Left forelimb (tissue), 1 donor: ENCODE measurements at places on chromosomes 6 and 20.
A peak's percentile ranks its signal among the peaks of the same experiment; 100 is the strongest.

GRCh38 chr6:108837236-108837971 lies 10.8 kb upstream of the ARMC2 start:
- DNase-seq = no peak

GRCh38 chr6:169779092-169779815 lies 27.8 kb downstream of the ERMARD start:
- no peak for DNase-seq

GRCh38 chr6:17972978-17973622 lies 14.3 kb downstream of the KIF13A start:
- DNase-seq = no peak

- no peak for DNase-seq
Observed at GRCh38 chr6:104813552-104813951, 46.2 kb downstream of the HACE1 start.

DNA sequence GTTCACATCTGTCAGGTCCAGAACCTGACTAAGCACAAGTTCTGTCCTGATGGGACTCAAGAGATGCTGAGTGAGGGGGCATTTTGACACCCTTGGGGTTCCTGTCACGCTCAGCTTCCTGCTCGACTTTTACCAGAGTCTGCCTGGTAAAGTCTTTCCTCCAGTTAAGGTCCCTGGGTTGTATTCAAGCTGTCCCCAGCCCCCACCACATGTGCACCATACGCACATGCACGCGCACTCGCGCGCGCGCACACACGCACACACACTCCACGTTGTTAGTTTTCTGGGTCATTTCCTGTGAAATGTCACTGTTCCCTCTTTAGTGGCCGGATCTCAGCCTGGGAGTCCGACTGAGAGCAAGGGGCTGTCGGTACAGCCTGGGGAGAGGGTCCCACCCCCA lies 166.1 kb downstream of the GMPR start:
- no peak for DNase-seq

GRCh38 chr6:118525913-118526780 lies 21.9 kb upstream of the PLN start:
- no peak for DNase-seq

- no peak for DNase-seq
Observed at GRCh38 chr6:141095308-141095707, 1037.4 kb upstream of the GJE1 start.

DNA sequence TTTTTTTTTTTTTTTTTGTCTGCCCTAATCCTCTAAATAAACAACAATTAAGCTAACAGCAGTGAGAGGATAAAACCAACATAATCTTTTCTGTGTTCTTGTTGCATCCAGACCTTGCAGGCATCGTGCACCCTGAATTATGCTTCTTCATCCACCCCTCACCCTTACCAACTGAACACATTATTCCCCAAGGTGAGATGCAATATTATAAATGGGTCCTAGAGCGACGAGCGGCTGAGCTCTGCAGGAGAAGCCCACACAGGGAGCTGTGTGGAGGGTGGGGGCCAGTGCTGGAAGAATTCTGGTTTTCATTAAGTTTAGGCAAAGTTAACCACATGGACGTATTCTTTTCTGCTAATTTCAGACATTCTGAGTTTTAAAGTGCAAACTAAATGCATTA lies 32.2 kb upstream of the NXT1 start:
- no peak for DNase-seq

GRCh38 chr6:157996201-157996712 lies 14.6 kb downstream of the SYNJ2 start:
- DNase-seq = no peak

DNA sequence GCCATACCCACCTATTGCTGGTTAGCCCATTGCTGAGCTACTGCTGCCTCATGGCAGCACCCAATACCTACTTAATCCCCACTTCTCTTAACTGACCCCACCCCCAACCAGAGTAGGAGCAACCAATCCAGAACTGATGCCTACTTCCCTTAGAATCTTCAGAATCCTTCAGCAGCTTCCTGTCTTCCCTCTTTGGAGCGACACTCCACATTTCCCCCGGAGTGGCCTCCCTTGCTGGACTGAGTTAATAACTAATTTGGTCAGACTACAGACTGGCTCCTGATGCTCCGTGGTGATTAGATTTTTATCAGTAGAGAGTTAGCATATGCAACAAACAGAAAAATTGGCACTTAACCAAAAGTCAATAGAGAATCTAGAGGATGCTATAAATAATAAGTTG lies 51.2 kb upstream of the UBR2 start:
- DNase-seq = no peak

DNA sequence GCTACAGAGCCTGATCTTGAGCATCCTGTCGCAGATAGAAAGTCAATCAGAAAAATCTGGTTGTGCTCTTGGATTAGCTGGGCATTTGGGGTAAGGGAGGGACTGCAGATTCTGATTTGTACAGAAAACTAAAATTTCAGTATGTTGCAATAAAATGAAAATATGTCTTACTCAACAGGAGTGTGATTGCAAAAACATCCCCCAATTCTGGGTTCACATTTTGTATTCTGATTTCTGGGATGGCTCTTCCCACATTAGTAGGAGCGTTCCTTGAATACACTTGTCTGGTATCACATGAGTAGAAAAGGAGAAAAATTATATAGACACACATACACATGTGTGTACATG lies 40.5 kb downstream of the PANK2 start:
- no peak for DNase-seq

DNA sequence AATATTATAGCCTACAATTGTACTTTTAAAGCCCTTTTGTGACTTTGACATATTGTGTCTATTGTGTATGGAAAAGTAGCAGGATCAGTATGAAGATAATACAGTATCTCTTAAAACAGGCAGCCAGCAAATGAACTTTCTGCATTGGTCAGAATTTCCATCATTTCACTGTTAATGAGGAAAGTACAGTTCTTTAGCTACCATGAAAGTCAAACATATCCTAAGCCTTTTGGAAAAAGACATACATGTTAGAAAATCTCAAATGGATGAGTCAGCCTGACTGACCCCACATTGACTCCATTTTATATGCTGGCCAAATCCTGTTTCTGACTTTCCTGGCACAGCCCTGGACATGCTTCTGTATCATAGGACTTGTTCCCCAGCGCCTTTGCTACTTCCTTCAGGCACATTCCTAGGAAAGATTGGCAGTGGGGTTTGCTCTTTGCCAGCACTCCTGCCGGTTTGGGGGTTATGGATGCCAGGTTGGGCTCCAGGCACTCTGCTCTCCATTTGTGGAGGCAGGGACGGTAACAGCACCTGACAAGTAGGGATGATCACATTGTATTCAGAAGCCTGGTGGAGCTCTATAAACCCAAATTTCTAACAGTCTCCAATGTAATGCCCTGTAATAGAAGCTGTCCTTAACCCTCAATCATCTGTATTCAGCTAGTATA lies 43.7 kb downstream of the TOP1 start:
- DNase-seq = no peak

DNA sequence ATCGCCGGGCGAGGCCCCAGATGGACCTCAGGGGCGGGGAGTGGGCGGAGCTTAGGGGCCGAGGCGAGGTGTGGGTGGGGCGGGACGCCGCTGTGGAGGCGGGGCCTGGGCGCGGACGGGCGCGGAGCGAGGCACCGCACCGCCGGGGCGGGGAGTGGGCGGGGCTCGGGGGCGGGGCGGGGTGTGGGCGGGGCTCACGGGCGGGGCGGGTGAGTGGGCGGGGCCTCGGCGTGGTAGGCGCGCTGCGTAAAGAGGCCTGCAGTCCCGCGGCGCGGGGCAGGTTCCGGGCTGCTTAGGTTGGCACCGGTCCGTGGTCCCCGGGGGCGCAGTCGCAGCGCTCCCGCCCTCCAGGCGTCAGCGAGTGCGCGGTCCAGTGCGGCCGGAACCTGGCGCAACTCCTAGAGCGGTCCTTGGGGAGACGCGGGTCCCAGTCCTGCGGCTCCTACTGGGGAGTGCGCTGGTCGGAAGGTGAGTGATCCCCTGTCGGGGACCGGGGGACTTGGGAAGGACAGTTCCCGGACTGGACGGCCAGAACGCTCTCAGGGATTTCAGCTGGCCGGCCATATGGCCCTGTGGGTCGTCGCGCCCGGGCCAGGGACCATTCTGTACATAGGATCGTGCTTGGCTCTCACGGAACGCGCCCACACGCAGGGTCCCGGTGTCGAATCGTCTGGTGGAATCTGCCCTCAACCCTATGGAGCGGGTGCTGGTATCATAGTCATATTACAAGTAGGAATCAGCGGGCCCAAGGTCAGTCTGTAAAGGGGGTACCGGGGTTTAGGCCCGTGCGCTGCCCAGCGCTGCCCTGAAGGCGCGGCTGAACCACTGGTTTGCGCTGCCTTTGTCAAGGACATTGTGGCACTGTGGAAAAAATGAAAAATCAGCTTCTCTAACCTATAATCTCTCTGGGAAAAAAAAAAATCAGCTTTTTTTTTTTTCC lies at the start of gene NQO2:
NQO2 (plus strand) TSS at position 277 of the 940 bp plus-strand sequence. CDS start 6,659 bp downstream, outside the sequence.
- peak; percentile 94 for DNase-seq

DNA sequence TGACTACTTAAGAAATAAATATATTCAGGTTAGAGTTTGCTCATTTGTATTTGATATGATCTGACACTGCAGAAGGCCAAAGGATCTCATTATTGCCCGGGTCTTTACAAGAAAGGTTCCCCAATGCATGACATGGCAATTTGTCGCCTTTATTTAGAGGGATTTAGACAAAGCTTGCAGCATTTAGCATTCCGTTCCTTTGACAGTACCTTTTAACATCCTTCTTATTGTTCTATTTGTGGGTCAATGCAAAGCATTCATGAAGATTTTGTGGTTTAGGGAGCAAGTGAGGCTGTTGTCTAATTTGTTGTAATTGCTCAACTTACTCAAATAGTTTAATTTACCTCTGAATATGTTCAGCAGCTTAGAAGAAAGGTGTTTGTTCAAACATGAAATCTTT lies 230.8 kb upstream of the FLRT3 start:
- no peak for DNase-seq

DNA sequence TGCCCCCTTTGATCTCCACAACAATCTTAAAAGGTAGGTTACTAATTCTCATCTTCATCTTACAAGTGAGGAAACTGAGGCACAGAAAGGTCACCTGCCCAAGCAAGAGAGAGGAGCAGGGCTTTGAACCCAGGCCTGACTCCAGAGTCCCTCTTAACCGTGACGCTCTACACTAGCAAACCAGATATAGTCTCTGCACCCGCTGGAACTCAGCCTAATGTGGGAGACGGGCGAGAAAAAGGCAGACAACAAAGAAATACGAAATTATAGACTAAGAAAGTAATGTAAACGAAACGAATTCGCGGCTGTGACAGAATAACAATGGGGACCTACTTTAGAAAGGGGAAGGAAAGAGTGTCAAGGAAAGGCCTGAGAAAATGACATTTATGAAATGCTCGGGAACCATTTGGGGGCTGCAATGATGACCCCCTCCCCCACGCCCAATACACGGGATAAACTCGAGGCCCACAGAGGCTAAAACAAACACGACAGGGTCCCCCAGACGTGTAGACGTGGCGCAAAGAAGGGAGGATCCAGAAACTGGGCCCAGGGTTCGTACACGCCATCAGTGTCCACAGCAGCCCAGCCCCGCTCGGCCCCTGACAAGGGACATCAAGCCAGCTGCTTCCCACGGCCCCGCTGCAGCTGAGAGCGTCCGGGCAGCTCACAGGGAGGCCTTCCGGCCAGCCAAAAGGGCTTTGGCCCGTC lies 637 bp downstream of the TRPC4AP start:
- peak; percentile 64 for DNase-seq

GRCh38 chr6:133969921-133970295 lies 16.9 kb downstream of the TBPL1 start:
- no peak for DNase-seq

GRCh38 chr20:49276961-49277785 lies 684 bp downstream of the ZNFX1 start:
- peak; percentile 67 for DNase-seq

- peak; percentile 62 for DNase-seq
Observed at GRCh38 chr6:107679457-107679856, 144.7 kb downstream of the SCML4 start.

- DNase-seq = no peak
Observed at GRCh38 chr6:128482642-128483041, 37.8 kb downstream of the PTPRK start.

- DNase-seq = peak; percentile 63
Observed at GRCh38 chr6:108760126-108761050, 87.8 kb upstream of the ARMC2 start.
